ENCODE measurements at places on chromosomes 1 and 21. TPM values are rescaled to one million over a fixed set of nuclear protein-coding genes. Genes with fewer than 3 reads are reported as not detected.

GRCh38 chr1:66276218-66276617 is 257.7 kb upstream of the SGIP1 start:
- DNase-seq: no peak

- DNase-seq: no peak
Observed at GRCh38 chr1:36175137-36176095, 19.5 kb downstream of the MAP7D1 start.

DNA sequence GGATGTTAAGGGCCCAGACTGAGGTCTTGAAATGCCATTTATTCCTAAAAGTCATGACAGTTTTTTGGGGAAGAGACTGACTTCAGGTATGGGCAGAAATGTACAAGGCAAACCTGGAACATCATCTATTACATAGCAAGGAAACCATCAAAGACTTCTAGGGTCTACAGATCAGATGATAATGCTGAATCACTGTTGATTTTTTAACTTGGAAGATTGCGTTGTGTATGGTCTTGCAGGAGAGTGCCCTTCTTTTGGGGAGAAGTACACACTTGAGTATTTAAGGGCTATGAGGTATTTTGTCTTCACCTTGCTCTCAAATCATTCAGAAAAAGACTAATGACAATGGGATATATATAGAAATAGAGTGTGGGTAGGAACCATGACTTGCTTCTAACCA is 15.4 kb upstream of the RD3 start:
- no peak for DNase-seq

- no peak for DNase-seq
Observed at GRCh38 chr1:220330265-220330664, 58.0 kb upstream of the RAB3GAP2 start.

DNA sequence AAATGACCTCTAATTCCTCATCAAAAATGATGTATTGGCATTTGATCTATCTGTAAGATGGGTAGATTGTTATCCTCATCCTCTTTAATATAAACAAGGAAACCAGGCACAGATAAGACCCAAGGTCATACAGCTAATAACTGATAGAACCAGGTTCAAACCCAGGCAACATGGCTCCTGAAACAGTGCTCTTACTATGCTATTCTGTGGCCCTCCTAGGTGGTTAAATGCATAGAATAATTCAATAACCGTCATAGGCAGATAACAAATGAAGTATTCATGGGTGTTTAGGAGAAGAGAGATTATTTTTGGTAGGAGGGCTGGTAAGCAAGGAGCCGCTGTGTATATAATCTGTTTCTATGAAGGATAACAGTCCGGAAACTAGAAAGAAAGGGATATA is 46.4 kb downstream of the DHX9 start:
- no peak for DNase-seq

The CD84 gene
- total RNA-seq: not detected

The RGS18 gene
- not detected for total RNA-seq
